ENCODE measurements at places on chromosomes 16 and 17.

DNA sequence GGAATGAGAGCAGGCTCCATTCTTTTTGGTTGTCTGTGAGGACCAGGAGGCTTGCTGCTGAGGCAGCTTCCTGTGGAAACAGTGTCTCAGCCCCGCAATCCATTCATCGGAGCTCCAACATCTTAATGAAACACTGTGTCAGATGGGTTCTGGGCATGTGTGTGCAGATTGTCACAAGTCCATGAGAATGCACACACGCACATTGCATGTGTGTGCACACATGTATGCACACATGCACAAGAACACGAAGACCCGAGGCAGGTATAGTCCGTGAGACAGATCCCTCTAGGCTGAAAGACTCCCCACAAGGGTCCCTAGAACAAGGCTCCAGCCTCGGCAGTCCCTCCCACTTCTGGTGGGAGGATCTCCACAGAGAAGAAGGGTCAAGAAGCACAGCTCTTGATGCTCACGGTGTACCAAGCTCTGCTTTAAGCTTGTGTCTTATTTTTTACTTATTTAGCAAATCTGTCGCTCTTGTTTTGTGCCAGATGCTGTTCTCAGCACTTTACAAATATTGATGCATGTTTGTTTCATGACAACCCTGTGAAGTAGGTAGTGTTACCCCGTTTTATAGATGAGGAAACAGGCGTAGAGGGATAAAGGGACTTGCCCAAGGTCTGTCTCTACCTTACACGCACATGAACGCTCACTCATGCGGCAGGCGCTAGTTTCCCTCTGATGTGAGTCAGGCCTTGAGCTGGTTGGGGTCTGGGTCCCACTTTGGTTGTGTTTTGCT lies 213.1 kb downstream of the SEC14L1 start:
- no peak for DNase-seq

GRCh38 chr17:52156576-52157570 lies 1.6 kb downstream of the CA10 start:
- no peak for DNase-seq

GRCh38 chr17:43591779-43592562 lies 45.8 kb upstream of the ETV4 start:
- DNase-seq = no peak

DNA sequence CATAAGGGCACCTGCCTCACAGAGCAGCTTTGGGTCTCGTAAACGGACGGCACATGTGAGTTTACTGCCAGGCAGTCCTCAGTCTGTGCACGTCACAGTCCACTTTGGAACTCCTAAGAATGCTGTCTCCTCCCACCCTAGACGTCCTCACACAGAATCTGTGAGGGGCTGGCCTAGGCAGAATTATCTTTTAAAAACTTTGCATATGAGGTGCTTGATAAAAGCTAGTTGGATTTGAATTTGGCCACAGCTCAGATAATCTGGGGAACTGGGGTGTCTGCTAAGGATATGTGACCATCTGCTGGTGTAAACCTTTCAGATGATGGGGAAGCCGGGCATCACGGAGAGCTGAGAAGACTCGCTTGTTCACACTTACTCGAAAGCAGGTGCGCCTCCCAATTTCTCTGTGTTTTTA lies 64.4 kb downstream of the METRNL start:
- no peak for DNase-seq

DNA sequence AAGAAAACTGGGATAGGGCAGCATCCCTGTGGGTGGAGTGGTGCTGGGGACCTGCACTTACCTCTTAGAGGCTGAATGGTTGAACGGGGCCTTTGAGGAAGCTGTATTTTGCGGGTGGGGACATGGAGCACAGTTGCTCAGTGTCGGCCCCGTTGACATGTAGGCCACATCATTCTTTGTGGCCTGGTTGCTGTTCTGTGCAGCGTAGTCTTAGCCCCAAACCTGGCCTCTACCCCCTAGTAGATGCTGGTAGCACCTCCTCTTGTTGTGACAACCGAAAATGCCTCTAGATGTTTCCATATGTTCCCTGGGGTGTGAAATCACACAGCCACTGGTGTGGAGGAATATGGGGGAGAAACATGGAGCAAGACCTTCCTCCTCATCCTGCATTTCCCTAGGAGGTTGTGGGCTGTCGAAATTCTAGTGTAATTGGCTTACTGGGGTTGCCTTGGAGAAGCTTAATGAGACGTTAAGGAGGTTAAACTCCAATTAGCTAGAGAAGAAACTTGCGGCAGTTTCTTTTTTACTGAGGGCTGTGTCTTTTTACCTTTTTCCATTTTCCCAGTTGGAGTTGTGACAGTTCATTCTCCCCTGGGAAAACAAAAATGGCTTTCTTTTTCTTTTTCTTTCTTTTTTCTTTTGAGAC lies 9.4 kb downstream of the ABCC1 start:
- DNase-seq = no peak

DNA sequence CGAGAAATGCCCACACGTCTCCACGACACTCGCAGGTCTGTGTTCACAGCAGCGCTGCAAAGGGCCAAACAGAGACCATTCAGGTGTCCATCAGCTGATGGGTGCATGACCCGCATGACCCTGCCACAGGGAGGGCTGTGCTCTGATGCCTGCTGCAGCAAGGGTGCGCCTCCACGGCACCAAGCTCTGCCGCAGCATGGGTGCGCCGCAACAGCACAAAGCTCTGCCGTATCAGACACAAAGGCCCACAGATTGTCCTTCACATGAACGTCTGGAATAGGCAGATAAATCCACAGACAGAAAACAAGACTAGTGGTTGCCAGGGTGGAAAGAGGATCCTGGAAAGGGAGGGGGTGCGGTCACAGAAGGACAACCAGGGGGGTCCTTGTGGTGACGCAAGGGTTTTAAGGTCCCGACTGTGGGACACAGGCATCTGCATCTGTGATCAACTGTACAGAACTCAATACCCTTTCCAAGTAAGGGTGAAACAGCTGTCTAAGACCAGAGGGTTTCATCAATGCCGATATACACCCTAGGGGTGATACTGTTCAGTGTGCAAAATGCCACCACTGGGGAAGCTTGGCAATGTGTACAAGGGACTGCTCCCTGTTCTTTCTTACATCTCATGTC lies 121.0 kb downstream of the ANKRD11 start:
- DNase-seq = no peak

DNA sequence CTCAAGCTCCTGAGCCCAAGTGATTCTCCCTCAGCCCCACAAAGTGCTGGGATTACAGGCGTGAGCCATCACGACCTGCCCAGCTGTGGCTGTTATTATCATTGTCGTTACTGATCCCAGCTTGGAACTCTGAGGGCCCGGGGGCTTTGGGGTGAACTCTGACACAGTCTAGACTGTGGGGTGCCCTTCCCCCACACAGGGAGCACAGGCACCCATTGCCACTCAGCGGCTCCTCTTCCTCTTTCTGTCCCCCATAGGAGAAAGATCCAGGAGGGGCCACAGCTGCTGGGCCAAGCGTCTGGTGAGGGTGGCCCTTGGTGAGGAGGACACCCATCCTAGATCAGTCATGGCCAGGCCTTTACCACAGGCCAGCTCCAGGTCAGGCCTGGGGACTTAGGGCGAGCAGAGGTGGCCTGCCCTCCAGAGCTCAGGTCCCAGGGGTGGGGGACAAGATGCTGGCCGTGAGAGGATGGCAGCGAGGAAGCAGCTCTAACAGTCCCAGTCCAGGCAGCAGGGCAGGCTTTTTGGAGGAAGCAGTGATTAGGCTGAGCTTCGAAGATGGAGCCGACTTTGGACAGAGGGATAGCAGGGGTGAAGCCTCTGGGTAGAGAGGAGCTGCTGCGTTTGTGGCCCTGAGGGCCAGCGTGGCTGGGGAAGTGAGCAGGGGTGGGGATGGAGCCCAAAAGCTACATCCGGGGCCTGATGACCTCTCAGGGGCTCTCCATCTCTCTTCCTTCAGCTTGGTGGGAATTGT lies 24.7 kb downstream of the TMEM235 start:
- no peak for DNase-seq

GRCh38 chr16:83306961-83307593 lies 500.7 kb upstream of the HSBP1 start:
- DNase-seq = no peak

GRCh38 chr17:19733953-19734526 lies 14.1 kb downstream of the ALDH3A1 start:
- no peak for DNase-seq

- DNase-seq = no peak
These were observed 15.5 kb upstream of the ACSF3 start for GRCh38 chr16:89078172-89078571.

DNA sequence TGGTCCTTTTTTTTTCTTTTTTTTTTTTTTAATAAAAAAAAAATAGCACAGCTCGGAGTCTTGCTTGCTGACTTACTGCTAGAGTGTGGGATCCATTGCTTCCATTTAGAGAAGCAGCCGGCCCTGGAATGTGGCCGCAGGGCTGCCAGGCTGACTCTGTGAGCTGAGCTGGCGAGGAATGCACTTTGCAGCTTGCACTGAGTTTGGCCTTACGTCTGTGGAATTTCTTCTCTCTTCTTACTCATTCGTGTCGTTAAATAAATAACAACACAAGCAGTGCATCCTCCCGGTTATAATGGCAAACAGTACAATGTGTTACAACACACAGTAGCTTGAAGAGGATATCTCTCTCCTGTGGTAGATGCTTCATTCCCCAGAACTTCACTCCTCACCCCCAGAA lies 69.2 kb downstream of the PRKCB start:
- peak; percentile 22 for DNase-seq
